Motor neuron (in vitro differentiated cells): ENCODE measurements at places on chromosomes 1 and 21. TPM values are rescaled to one million over a fixed set of nuclear protein-coding genes. Genes with fewer than 3 reads are reported as not detected.

The FMO4 gene
- total RNA-seq, result 6.1 and 11.2 TPM in 2 replicates

The RASSF5 gene
- total RNA-seq, result 6.9 TPM in 2 replicates

The PRKAA2 gene
- total RNA-seq, result 11.4 and 11.6 TPM in 2 replicates

The ESPN gene
- 3.3 and 3.4 TPM in 2 replicates for total RNA-seq

The FCER1G gene
- total RNA-seq, result 0.75 TPM in 1 of 2 replicates, not detected in the other

The TMEM61 gene
- not detected in 2 replicates for total RNA-seq

The CFHR3 gene
- 0.56 TPM in 1 of 2 replicates, not detected in the other for total RNA-seq

The KCNE2 gene
- total RNA-seq, result 0.68 and 1.1 TPM in 2 replicates

The TRIM17 gene
- 2.2 and 2.4 TPM in 2 replicates for total RNA-seq
